Cerebellar nuclear complex (tissue), 1 donor: ENCODE measurements at places on chromosomes 11 and 22.

DNA sequence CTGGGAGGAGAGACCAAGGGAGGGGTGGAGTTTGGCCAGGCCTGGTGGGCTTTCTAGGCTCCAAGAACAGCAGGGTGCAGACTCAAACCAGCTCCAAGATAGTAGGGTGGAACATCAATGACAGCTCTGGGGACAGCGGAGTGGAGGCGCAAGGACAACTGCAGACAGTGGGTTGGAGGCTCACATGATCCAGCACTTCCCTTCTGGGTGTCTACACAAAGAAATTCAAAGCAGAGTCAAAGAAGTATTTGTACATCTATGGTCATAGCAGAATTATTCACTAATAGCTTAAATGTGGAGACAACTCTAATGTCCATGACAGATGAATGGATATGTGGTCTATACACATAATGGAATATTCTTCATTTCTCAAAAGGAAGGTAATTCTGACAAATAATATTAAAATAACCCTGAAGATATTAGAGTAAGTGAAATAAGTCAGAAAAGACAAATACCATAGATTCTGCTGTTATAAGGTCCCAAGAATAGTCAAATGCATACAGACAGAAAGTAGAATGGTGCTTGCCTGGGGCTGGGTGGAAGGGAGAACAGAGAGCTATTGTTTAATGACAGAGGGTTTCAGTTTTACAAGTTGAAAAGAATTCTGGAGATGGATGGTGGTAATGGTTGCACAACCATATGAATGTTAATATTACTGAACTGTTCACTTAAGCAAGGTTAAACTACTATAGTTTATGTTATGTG lies 5.5 kb upstream of the GAB4 start:
- DNase-seq, result no peak

GRCh38 chr11:72333661-72334060 lies 89.7 kb upstream of the PHOX2A start:
- DNase-seq, result no peak

DNA sequence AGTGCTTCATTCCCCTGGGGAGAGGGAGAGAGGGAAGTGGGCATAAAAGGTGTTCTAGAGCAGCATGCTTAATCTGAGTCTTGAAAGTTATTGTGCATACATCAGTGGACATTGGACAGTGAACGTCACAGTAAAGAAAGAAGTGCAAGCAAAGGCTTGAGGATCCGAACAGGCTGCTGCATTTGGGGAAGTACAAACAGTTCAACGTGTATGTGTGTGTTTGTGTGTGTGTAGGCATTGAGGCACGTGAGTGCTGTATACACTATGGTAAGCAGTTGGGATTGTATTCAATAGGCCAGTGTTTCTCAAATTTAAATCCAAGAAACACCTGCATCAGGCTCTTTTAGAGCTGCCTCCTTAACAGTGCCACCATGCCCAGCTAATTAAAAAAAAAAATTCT lies 10.4 kb upstream of the EIF3M start:
- DNase-seq, result no peak

GRCh38 chr11:45024316-45024715 lies 73.6 kb upstream of the TP53I11 start:
- DNase-seq, result no peak
